ENCODE measurements at places on chromosomes 11 and 22.

DNA sequence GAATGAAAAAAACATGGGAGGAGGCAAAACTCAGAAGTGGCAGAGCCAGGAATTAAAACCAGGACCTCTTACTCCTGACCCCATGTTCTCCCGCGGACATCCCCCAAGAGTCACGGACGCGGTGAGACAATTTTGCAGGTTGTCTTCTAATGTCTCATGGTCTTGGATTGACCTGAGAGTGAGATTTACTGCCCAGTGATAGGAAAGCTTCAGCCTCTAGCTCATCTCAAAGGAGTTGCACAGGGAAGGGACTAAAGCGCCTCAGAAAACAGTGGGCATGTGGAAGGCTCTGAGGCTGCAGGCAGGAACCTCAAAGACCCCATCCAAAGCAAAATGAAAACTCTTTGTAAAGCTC, 197.4 kb downstream of the ADAMTS15 start:
- DNase-seq, result no peak

- DNase-seq, result no peak
Observed at GRCh38 chr11:36254713-36255112, 34.5 kb downstream of the COMMD9 start.

DNA sequence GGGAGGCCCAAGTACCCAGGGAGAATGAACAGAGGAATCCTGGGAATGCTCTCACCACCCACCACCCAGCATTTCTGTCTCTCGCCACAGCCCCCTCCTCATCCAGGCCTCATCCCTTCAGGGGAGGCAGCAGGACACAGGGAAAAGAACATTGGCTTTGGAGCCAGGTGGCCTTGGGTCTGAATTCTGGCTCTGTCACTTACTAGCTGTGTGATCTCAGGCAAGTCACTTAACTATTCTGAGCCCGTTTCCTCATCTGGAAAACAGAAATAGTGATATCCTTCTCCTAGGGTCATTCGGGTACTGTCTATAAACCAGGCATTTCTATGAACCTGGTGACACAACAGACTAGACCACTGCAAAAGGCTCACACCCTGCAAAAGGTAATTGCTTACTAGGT, 22.1 kb downstream of the CHRDL2 start:
- no peak for DNase-seq

DNA sequence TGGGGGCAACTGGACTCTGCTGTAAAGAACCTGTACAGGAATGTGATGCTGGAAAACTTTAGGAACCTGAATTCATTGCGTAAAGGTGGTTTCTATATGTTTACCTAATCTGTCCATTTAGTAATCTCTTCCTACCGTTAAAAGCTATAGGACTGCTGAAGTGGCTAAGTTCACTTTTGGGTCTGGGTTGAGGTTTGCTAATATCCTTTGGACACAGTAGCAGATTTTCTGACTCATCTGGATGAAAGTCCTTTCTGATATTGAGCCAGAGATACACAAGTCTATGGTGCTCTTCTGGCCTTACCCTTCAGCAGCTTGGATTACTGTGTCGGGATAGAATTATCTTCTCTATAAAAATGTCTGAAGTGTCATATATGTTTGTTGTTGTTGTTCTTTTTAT, 16.9 kb downstream of the ZNF215 start:
- no peak for DNase-seq

- DNase-seq, result no peak
Observed at GRCh38 chr22:30423301-30423958, 2.1 kb upstream of the MTFP1 start.

- DNase-seq, result no peak
Observed at GRCh38 chr22:26893173-26894110, 236.1 kb downstream of the MIAT start.

GRCh38 chr11:118342503-118343161, at the start of gene CD3D:
TSS of gene CD3D (minus strand) at chr11:118342705. CDS start at chr11:118342607, 98 bp downstream.
- peak; percentile 61 for DNase-seq

DNA sequence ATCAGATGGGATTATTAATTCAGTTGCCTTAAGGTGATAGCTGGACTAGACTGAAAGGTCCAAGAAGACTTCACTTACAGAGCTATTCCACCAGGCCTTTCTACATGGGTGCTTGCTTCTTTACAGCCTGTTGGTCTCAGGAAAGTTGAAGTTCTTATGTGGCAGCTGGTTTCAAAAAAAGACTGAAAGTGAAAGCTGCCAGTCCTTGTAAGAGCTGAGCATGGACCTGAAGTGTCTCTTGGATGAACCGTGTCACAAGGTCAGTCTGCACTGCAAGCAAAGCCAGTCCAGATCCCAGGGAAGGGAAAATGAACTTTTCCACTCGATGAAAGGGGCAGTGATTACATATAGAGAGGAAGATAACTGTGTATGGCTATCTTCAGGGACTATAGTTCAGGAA, 201.5 kb upstream of the LUZP2 start:
- no peak for DNase-seq

DNA sequence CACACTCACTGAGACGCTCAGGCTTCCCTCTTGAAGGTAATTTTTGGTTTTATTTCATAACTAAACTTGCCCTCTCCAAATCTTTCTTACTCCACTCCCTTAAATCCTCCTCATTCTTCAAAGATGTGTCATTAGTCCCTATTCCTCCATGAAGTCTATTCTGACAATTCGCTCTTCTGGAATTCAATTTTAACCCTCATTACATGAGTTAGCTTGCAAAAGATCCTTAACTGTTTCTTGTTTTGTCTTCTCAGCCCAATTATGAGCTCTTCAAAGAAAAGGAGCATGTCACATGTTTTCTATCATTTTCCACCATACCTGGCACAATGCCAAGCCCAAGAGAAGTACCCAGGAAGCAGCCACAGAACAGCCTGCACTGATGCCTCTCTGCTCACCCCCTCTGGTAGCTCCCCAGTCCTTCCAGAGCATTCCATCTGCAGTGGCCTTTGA, 13.0 kb downstream of the GALNT18 start:
- DNase-seq, result no peak

DNA sequence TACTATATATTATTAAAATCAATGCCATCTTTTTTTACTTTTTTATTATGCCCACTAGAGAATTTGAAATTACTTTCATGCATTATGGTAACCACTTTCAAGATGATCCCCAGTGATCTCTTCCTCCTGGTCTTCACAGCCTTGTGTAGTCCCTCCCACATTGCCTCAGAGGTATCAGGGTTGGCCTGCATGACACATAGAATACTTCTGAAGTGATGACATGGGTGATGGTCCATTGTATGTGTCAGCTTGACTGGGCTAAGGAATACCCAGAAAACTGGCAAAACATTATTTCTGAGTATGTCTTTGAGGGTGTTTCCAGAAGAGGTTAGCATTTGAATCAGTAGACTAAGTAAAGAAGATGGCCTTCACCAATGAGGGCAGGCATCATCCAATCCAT, 14.2 kb upstream of the ISX start:
- DNase-seq, result no peak

- DNase-seq, result no peak
Observed at GRCh38 chr11:108752297-108752751, 87.5 kb downstream of the DDX10 start.

DNA sequence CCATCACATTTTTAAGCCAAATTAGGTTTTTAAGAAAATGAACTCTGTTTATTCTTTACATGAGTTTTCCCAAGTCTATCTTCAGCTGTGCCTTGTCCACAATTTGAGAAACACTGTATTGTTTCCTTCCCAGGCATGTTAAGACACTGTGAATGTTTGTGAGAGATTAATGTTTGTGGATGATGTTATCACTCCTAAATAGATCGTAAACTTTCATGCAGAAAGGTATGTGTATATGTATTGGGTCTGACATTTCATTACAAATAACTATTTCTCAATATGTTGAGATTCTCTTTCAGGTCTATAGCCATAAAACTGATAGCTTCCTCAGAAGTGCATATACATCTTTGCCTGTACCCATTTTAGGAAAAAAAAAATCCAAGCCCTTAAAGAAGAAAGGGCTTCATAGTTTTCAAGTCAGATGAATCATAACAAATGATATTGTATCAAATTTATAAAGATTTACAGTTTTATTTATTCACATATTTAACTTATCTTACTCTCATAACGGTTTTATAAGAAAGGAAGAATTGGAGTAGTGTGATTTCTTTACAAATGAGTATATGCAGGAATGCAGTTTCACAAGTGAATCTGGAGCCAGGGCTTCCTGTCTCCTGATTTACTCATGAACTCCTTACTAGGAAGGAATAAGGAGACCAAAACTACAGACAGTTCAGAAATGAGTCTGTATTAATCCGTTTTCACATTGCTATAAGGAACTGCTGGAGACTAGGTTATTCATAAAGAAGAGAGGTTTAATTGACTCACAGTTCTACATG, 11.2 kb downstream of the OR8D1 start:
- DNase-seq, result no peak

- no peak for DNase-seq
Observed at GRCh38 chr11:3810951-3811350, 2.6 kb downstream of the PGAP2 start.
